NCI-H1436 (cell line): ENCODE measurements at places on chromosomes 3 and 15.

GRCh38 chr15:96746665-96747064 is 416.2 kb downstream of the NR2F2 start:
- DNase-seq = no peak

- no peak for DNase-seq
Measured at GRCh38 chr3:73448761-73449301, 175.9 kb downstream of the PDZRN3 start.

GRCh38 chr3:48070030-48070429 is 53.8 kb upstream of the MAP4 start:
- DNase-seq = no peak

- DNase-seq = peak; percentile 45
Measured at GRCh38 chr3:146161663-146162002, 649 bp upstream of the PLOD2 start.

DNA sequence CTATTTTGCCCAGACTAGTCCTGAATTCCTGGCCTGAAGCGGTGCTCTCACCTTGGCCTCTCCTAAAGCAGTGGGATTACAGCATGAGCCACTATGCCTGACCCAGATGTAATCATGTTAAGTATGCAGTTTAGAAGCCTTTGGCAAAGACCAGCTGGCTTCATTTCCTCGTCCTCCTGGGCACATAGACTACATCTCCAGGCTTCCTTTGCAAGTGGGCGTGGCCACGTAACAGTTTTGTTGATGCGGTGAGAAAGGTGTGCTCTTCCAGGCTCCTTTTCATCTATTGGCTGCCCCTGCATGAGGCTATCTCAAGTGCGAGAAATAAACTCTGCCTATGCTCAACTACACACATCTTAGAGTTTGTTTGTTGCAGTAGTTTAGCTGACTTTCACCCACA is 13.0 kb downstream of the SV2B start:
- DNase-seq = no peak

GRCh38 chr3:4680871-4681300 is 187.7 kb downstream of the ITPR1 start:
- DNase-seq = no peak

DNA sequence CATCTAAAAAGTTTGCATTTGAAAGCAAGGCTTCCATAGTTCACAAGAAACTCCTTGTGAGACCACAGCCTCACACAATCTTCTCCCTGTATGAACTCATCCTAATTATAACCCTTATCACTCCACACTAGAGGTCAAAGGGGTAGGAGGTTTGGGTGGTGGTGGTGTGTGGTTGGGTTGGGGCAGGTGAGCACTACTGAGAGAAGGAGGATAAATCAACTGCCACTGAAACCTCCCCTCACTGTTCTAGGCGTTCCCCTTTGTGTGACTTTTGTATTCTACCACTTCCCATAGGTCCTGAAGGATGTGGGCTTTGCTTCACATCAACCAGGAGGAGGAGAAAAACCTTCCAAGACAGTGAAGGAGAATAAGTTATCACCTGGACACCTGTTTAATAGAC is 6.4 kb upstream of the AGBL1 start:
- no peak for DNase-seq
